HEK293T (cell line): ENCODE measurements at places on chromosomes 1 and 21.

- no peak for DNase-seq
Observed at GRCh38 chr21:27268290-27268689, 301.4 kb upstream of the ADAMTS5 start.

- DNase-seq = no peak
Observed at GRCh38 chr1:154808261-154808908, 61.7 kb downstream of the KCNN3 start.

GRCh38 chr1:7893529-7894180, 40.8 kb upstream of the UTS2 start:
- no peak for DNase-seq

GRCh38 chr1:33117440-33118085, 36.6 kb downstream of the AZIN2 start:
- no peak for DNase-seq

- DNase-seq = no peak
Observed at GRCh38 chr1:86194491-86195034, 38.0 kb upstream of the COL24A1 start.

GRCh38 chr1:116003823-116004222, 27.5 kb downstream of the SLC22A15 start:
- DNase-seq = no peak

- peak; percentile 9 for DNase-seq
Observed at GRCh38 chr1:27503844-27504587, 14.0 kb upstream of the WASF2 start.

- DNase-seq = peak; percentile 40
Observed at GRCh38 chr1:14598007-14598497, 433 bp upstream of the KAZN start.

GRCh38 chr1:228013935-228014930, 7.4 kb downstream of the WNT3A start:
- DNase-seq = peak; percentile 18

DNA sequence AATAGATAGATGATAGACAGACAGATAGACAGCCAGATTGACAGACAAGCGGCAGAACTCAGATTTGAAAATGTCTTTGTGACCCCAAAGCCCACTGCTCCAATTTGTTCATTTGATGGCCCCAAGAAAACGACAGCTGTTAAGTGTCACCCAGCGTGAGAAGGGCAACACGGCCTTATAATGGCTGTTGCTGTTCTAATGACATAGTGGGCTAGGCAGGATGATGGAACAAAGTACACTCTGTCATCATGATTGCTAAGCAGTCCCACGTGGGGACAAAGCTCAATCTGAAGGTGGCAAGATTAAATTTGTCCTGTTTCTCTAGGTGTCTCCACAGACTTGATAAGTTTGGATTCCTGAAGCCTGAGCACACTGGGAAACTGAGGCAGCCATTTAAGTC, 112.9 kb downstream of the DAB1 start:
- DNase-seq = no peak

GRCh38 chr1:172043900-172044299, 202.6 kb downstream of the DNM3 start:
- no peak for DNase-seq

GRCh38 chr1:158809256-158809655, 21.9 kb upstream of the MNDA start:
- no peak for DNase-seq

DNA sequence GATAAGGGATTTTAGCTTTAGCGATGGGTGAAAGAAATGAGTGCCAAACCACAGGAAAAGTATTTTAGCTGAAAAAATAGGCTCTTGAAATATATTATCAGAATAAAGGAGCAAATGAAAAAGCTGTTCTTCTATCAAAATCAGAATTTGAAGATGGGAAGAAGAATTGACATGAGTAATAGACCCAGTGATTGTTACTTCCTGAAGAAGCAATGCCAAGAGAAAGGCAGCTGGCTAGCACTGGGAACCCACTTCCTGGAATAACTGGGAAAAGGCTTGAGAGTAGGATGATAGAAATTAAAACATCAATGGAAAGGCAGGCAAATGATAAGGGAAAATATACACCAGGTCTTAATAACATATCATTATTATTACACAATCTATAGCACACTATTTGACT, 29.9 kb upstream of the LYPLAL1 start:
- no peak for DNase-seq

DNA sequence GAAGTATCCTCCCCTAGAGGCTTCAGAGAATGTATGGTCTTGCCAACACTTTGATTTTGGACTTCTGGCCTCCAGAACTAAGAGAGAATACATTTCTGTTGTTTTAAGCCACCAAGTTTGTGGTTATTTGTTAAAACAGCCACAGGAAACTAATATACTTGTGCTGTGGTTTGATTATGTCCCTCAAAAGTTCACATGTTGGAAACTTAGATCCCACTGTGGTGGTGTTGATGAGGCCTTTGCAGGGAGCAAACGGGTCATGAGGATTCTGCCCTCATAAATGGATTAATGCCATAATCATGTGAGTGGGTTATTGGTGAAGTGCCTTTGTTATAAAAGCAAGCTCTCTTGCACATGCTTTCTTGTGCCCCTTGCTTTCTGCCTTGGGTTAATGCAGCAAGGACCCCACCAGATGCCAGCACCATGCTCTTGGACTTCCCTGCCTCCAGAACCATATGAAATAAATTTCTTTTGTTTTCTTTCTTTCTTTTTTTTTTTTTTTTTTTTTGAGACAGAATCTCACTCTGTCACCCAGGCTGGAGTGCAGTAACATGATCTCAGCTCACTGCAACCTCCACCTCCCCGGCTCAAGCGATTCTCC, 157.3 kb downstream of the CLIC6 start:
- DNase-seq = no peak

GRCh38 chr21:35059742-35060141, 10.6 kb upstream of the RUNX1 start:
- no peak for DNase-seq

GRCh38 chr1:235009561-235010306, 118.9 kb downstream of the TOMM20 start:
- DNase-seq = no peak

DNA sequence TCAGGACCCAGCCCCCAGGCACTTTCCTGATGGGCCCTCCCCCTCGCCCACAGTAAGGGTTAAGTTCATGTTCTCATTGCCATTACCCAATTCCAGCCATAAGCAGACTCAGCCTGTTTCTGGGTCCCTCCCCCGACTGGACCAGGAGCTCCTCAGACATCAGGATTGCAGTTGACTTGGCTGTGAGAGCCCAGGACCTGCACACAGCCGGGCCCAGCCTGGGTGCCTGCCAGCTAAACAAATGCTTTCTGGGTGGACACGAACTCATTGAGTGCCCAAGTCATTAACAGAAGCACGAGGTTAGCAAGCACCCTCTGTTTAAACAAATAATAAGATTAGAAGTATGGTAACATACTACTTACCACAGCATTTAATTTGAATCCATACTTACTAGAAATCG, 147.9 kb upstream of the POU3F1 start:
- DNase-seq = no peak

DNA sequence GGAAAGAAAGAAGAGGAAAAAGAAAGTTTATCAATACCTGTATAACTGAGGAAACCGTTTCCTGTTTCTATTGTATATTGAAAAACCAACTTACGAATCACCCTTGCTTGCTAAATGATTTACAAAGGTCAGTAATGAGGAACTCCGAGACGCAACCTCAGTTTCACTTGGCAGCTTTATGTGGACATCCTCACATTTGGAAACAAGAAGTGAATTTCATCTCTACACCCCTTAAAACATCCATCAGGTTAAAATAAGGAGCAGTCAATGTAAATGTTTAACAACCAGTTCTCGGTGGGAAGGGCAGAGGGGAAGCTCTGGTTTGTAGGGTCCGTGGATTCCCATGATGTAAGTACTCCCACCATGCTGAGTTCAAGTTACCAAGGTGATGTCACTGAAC, 481.7 kb upstream of the RUNX1 start:
- no peak for DNase-seq

DNA sequence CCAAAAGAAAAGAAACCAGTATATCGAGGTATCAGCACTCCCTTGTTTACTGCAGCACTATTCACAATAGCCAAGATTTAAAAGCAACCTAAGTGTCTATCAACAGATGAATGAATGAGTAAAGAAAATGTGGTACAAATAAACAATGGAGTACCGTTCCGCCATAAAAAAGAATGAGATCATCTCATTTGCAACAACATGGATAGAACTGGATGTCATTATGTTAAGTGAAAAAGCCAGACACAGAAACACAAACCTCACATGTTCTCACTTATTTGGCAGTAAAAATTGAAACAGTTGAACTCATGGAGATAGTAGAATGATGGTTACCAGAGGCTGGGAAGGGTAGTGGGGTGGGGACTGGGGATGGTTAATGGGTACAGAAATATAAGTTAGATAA, 4.3 kb upstream of the GNG5 start:
- DNase-seq = no peak

GRCh38 chr21:28089599-28090441, 902.9 kb downstream of the LTN1 start:
- DNase-seq = no peak

DNA sequence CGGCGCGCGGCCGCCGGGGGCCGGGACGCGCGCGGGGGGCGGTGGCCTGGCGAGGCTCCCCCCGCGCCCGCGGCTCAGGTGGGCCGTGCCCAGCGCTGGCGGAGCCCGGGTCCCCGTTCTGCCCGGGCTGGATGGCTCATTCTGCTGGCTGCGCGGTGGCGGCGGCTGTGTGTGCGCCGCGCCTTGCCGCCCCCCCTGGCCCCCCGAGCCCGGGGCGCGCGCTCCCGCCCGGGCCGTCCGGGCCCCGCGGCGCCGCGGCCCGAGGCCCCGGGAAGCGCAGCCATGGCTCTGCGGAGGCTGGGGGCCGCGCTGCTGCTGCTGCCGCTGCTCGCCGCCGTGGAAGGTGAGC, at the start of gene EPHB2:
Gene EPHB2 (plus strand): TSS at position 139 of the 349 bp plus-strand sequence. CDS start 144 bp downstream, at position 283.
- DNase-seq = peak; percentile 79

DNA sequence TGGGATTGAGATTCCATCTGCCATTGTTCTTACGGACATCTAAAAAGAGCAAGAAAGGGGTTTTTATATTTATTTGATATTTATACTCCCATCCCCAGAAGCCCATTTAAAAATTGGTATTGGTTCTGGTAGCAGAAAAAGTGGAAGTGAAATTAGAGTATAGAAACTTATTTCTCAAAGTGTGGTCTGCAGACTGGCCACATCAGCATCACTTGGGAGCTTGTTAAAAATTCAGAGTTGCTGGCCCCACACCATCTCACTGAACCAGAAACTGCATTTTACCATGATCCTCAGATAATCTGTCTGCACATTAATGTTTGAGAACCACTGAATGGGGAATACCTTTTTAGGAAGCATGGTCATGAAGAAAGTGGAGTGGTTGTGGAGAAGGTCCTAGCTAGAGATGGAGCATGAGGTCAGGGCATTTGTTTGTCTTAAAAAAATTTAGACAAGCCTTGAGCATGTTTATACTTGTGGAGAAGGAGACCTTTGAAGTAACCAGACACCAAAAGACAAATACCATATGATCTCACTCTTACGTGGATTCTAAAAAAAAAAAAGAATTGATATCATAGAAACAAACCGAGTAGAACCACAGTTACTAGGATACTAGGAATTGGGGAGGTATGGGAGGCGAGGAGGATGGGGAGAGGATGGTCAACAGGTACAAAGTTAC, 116.3 kb downstream of the ST6GALNAC3 start:
- no peak for DNase-seq

DNA sequence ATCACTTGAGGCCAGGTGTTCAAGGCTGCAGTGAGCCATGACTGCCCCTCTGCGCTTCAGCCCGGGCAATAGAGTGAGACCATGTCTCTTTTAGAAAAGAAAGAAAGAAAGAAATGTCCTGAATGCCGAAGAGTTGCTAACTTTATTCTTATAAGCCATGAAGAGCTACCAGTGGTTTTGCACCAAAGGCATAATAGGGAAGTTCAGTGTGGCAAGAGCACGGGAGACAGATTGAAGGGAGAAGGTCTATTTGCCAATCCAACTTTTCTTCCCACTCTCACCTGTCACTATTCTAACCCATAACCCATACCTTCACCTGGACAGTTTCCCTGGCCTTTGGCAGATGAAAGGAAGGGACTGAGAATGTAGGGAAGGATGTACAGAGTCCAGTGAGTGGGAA, 4.4 kb upstream of the PEA15 start:
- no peak for DNase-seq

DNA sequence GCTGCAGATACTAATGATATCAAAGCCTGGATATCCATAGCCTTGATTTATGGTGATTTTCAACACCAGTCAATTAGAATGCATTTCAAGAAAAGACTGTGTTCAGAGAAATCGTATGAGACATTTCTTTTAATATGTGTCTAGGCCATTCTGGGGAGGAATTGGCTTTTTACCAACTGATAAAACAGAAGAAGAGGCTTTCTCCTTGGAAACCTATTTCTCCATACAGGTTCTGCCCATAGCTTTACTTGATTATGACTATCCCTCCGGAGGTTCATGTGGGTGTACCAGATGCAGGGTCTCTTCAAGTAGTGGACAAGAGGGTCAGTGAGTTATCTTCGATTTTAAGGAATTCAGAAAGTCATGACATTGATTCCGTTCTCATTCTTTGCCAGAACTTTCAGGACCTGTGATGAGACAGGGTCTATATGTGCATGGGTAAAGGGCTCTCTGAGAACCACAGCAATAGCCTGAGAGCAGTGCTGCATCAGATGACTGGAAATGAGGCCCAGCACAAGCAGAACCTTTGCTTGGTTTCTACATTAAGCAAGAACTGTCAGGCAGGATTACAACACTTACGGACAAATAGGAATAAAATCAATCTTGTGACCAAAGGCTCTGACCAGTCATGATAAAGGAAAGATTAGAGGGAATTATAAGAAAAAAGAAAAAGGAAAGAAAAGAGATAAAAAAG, 263.7 kb upstream of the SGIP1 start:
- no peak for DNase-seq

GRCh38 chr1:118947003-118947765, 41.0 kb downstream of the TBX15 start:
- no peak for DNase-seq

DNA sequence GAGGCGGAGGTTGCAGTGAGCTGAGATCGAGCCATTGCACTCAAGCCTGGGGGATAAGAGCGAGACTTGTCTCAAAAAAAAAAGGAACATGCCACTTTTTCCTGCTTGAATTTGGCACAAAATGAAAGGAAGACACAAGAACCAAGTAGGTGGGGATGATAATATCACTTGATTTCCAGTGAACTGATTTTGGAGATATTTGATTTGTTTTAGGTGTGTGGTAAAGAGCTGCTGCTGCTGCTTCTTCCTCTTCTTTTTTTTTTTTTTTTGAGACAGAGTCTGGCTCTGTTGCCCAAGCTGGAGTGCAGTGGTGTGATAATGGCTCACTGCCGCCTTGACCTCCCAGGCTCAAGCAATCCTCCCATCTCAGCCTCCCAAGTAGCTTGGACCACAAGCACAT, 29.9 kb upstream of the CAPZB start:
- DNase-seq = no peak
